SJSA1 (cell line): ENCODE measurements at places on chromosomes 4 and X. TPM values are rescaled to one million over a fixed set of nuclear protein-coding genes. Genes with fewer than 3 reads are reported as not detected.
A peak's percentile ranks its signal among the peaks of the same experiment; 100 is the strongest.

Gene IL21
- not detected in 2 replicates for total RNA-seq

Gene TMEM271
- not detected in 2 replicates for total RNA-seq

Gene POU4F2
- total RNA-seq: not detected in 2 replicates

Gene PRR32
- total RNA-seq: not detected in 2 replicates

Gene YTHDC1
- 39.2 and 63.0 TPM in 2 replicates for total RNA-seq

Gene STATH
- not detected in 2 replicates for total RNA-seq

Gene ANK2
- 3.4 and 5.4 TPM in 2 replicates for total RNA-seq

Gene TMPRSS11D
- not detected in 2 replicates for total RNA-seq

Gene JADE3
- 5.0 and 8.8 TPM in 2 replicates for total RNA-seq

GRCh38 chr4:35539404-35540055 is 704.8 kb downstream of the ARAP2 start:
- DNase-seq: no peak

DNA sequence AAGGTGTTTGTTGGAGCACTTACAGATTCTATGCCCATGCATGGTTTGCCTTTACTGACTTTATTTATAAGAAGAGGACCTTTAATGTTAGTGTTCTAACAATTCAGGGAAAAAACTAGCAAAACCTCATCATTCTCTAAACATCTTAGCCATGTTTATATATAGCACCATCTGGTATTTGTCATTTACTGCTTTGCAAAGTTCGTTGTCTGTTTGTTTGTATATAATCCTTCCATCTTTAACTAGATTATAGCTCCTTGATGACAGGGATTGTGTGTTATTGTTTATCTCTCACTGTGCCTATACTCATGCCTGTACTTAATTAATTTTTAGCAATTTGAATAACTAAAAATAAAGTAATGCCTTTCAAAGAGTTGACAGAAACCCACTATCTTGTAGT is 170.6 kb upstream of the PACRGL start:
- DNase-seq: no peak

GRCh38 chr4:123824524-123824923 is 427.9 kb downstream of the SPRY1 start:
- no peak for DNase-seq

DNA sequence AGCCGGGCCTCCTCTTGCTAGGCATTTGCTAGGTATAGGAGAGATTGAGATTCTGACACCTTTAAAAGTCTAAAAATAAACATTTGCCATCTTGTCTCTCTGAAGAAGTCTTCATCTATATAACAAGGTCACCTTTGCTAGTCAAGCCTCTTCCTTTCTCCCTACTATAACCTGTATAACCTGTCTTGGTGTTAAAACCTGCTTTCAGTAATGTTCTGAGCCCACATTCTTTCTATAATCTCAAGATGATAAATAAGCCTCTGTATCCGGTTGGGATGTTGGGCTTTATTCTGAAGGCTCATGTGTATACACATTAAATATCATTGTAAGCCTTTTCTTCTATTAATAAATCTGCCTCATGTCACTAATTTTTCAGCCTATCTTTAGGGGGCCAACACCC is 10.2 kb downstream of the ASIC5 start:
- no peak for DNase-seq

DNA sequence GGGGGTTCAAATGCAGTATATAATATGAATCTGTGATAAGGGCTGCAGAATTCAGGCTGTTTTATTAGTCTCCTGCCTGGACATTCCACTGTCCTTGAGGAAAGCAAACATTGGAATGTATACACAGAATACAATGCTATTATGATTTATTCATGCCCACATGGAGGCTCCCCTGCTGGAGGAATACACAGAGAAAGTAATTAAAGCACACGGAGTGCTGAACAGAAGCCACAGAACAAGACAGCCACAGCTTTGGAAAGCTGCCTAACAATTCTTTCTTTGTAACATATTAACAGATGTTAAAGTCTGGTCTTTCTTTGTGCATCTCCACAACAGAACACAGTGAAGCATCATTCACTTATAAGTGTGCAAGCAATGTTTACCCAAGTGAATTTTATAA is 155.8 kb downstream of the ARAP2 start:
- DNase-seq: no peak

GRCh38 chr4:46889410-46889809 is 19.6 kb downstream of the COX7B2 start:
- no peak for DNase-seq

GRCh38 chrX:110224926-110225617 is 92.8 kb downstream of the AMMECR1 start:
- no peak for DNase-seq

DNA sequence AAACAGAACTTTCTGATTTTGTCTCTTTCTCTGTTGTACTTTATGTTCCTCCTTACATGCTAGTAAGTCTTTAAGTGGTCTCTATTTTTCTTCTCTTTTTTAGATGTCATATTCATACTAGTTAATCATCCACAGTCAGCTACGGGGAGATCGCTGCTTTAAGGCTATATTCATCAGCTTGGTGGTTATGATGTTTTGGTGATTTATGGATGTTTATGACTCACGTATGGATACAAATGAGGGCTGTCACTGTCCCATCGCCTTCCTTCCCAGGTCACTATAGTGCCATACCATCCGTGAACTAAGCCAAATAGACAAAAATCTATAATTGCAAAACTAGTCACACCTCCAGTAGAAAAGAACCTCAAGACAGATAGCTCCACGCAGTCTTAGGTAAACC is 296.8 kb upstream of the AADAT start:
- DNase-seq: no peak

GRCh38 chr4:7546809-7547367 is 112.2 kb upstream of the PSAPL1 start:
- peak; percentile 2 for DNase-seq

GRCh38 chr4:47383829-47384427 is 79.6 kb downstream of the COMMD8 start:
- peak; percentile 15 for DNase-seq

GRCh38 chrX:5176766-5177165 is 1051.9 kb downstream of the NLGN4X start:
- no peak for DNase-seq

GRCh38 chr4:128924951-128925350 is 115.5 kb downstream of the JADE1 start:
- DNase-seq: no peak

DNA sequence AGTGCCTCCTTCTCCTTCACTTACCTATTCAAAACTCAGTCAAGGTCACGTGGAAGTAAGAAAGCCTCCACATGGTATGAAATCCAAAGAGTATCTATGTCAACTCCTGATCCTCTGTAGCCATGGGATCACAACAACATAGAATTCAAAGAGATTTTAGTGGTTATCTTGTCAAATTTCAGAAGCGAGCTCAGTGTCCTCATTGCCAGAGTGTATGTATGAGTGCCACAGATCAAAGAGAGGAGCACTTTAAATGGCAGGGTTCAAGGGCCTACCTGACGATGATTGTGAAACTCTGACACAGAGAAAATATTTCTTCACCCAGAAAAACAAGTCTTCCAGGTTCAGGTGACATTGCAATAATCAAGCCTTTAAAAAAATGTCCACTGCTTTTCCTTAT is 1.2 kb upstream of the ACE2 start:
- no peak for DNase-seq

GRCh38 chr4:15883610-15884243 is 54.8 kb downstream of the FGFBP1 start:
- DNase-seq: no peak

DNA sequence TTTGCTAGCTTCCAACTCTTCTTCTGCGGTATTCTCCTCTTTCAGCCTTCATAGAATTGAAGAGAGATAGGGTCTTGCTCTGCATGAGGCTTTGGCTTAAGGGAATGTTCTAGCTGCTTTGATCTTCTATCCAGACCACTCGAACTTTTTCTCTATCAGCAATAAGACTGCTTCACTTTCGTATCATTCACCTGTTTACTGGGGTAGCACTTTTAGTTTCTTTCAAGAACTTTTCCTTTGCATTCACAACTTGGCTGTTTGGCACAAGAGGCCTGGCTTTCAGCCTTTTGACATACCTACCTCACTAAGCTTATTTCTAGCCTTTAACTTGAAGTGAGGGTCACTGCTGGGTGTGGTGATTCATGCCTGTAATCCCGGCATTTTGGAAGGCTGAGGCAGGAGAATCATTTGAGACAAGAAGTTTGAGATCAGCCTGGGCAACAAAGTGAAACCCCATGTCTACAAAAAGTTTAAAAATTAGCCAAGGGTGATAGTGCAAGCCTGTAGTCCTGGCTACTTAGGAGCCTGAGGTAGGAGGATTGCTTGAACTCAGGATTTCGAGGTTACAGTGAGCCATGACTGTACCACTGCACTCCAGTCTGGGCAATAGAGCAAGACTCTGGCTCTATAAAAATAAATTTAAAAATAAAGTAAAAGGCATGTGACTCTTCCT is 47.1 kb upstream of the HPGDS start:
- no peak for DNase-seq

- no peak for DNase-seq
Measured at GRCh38 chr4:28427306-28428085, 1566.9 kb downstream of the STIM2 start.

GRCh38 chrX:122817321-122817955 is 366.6 kb upstream of the GRIA3 start:
- no peak for DNase-seq

DNA sequence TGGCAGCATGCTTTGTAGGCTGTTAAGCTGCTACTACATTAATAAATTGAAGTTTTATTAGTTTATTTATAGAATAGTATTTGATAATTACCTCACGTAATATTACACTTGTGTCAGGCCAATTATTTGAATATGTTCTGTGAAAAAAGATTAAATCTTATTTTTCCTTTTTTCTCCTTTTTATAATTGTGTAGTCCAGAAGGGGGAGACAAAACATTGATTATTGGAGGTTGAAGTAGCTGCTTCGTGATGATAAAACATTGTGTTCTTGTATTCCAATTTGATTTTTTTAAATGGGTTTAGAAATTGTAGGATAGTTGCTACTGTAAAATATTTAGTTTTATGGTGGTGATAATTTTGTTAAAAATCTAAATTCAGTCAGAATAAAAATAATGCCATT is 85.7 kb downstream of the DIAPH2 start:
- no peak for DNase-seq

DNA sequence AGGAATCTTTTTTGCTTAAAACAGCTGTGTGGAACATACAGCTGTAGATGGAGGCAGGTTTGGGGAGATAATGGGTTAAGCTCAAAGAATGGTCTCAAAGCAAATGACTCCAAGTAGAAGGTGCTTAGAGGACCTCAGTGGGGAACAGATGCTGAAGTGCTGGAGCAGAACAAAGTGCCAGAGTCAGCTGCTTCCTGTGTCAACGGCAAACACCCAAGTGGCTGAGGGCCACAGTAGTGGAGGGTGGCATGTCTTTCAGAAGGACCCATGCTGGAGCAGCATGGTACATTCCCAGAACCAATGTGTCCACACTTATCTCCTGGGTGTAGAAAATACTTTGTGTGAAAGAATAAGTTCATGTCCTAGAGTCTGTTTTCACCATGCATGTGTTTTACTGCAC is 197.5 kb downstream of the CCNG2 start:
- no peak for DNase-seq

- no peak for DNase-seq
Measured at GRCh38 chr4:70681704-70682103, 6.6 kb upstream of the UTP3 start.

DNA sequence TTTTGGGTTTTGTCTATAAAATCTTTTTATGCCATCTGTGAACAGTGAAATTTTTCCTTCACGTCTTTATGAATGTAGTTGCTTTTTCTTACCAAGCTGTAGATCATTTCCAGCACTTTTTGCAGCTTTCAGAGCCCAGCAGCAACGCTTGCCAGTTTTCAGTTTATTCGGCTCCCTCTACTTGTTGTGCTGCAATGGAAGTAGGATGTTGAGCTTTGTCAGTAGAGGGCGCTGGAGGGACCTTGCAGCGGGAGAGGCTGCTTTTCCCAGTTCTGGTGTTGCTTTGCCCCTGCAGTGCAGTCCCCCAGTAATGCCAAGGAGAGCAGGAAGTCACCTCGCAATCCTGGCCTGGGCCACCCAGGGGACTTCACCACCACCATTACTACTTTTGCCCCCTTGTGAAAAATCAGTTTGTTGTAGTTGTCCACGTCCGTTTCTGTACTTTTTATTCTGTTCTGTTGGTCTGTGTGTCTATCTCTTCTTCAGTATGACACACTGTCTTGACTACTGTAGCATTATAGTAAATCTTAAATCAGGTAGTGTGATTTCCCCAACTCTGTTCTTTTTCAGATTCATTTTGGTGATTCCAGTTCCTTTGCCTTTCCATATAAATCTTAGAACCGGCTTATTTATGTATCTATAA is 21.8 kb downstream of the CMC4 start:
- peak; percentile 43 for DNase-seq

- no peak for DNase-seq
Measured at GRCh38 chr4:11724731-11725130, 296.0 kb upstream of the HS3ST1 start.

DNA sequence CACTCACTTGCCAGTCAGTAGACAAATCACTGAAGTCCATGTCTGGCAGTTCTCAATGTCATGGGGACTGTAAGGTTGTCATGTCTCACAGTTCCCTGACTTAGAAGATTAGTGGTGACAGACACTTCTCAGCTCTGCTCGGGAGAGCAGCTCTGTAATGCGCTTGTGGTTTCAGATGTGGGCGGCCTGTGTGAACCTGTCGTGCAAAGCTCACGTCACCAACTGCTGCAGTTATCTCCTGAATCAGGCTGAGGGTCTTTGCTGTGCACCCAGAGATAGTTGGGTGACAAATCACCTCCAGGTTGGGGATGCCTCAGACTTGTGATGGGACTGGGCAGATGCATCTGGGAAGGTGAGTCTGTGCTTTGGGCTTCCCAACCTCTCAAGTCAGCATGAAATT is at the start of gene IL9R:
TSS of gene IL9R (plus strand) at position 261 of the 400 bp plus-strand sequence. CDS start at position 325, 64 bp downstream.
- no peak for DNase-seq

DNA sequence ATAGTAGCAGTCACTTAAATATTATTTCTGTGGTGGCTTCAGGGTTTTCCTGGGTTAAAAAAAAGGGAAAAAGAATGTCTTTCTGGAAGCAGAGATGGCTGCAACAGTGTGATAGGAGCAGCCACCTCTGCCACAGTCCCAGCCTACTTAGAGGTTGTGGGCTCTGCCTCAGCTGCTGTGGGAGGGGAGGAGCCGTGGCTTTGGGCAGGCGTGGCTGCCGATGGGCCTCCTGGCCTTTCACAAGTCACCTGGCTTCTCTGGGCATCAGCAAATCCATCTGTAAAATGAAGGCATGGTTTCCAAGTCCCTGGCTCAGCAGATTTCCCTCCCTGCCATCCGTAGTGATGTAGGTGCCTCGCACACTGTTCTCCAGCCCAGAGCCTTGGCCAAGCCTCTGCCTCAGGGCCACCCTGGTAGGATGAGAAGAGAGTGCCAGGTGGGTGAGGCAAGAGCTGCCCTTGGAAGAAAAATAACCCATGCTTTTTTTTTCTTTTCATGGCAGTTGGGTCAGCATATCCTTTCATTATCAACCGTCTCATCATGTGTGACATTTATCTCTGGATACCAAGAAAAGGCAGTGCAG is 66.1 kb downstream of the PTTG2 start:
- no peak for DNase-seq

GRCh38 chr4:175511861-175512260 is 300.2 kb downstream of the GPM6A start:
- no peak for DNase-seq

- DNase-seq: no peak
Measured at GRCh38 chr4:183636503-183636902, 22.5 kb downstream of the RWDD4 start.
